ENCODE measurements at places on chromosomes 7 and 10.

DNA sequence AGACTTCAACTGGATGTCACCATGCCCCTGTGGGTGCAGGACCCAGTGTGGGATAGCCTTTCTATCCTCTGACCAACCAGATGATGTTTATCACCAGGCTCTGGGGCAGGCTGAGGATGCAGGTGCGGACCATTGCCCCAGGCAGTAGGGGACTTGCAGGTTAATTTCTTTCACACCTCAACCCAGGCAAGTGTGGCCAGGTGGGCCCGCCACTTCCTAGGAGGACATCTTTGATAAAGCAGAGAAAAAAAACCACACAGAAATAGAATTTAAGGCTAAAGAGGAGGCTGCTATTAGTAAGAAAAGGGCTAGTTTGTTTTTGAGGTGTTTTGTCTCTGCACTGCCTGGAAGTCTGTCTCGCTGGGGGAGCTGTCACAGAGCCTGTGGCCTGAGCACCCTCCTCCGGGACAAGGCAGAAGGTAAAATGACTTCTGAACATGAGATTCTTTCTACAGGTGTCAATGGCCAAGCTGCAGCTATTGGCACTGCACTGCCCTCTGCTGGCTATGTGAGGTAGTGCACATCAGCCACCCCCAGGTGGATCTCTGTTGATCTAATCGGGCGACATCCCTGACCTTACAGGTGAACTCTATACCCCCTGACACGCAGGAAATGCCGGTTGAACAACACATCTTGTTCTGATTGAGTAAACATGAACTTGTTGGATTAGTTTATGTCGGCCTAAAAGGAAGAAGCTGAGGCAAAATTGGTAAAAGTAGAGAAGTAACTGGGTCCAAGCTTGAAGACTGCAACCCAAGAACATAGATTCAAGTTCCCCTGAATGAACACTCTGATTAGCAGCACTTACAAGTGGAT, 21.0 kb downstream of the UPP1 start:
- peak; percentile 33 for DNase-seq

DNA sequence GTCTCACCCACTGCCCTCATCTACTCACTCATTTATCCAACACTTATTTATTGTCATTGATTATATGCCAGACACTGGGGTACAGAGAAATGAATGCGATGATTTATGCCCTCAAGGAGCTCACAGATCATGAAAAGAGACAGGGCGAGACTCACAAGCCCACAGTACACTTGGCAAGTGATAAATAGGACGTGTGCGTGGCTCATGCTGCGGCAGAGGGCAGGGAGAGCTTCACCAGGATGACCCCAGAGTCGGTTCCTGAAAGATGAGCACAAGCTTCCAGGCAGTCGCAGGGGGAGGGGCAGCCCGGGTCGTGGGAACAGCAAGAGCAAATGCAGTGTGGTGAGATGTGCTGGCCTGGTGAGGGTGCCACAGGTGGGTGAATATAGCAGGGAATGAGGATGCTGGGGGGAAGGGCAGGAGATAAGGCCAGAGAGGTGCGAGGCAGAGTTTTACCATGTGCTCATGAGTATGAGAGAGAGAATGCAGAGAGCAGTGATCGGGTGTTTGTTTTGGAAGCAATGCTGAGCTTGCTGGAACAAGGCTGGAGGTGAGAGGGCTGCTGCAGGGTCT, 70.9 kb downstream of the ATXN7L1 start:
- no peak for DNase-seq

- peak; percentile 25 for DNase-seq
Observed at GRCh38 chr10:110802551-110803238, 69.0 kb upstream of the PDCD4 start.

DNA sequence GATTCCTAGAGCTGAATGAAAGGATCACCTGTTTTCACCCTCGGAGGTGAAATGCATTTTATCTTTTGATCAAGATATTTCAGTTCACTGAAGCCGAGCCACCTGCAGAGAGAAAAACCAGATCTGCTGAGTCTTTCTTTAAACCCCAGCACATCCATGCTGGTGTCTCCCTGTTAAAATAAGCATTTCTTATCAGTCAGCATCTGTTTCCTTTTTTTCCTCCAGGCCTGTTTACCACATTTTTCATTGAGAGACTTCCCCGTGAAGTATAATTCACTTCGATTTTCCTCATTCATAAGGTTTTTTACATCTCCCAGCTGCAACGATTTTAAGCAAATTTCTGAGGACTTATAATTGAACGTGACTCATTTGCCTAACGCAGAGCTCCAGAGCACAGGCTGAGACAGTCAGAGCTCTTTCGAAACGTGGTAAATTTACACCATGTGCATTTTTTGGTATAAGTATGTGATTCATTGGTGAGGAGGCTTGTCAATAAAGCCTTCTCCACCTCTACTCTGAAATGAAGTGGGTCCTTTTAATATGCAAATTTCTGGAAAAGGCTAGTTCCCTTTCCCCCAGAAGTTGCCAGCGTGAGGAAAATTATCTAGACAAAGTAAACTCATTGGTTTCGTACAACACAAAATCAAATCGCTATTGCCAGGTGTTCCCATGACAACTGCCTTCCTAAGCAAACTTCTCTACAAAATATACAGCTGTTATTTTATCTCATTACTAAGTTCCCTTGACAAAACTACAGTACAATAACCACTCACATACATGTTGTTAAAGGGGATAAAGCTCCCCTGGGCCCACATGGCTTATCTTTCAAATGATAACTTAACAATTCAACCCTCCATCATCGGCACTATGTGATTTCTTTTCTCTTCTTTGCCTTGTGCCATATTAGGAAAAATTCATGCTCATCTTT, 374.8 kb upstream of the AKR1E2 start:
- DNase-seq, result peak; percentile 38

- no peak for DNase-seq
Observed at GRCh38 chr7:46589286-46589685, 668.2 kb upstream of the IGFBP3 start.

GRCh38 chr10:111475720-111476119, 398.9 kb downstream of the ADRA2A start:
- DNase-seq, result no peak

DNA sequence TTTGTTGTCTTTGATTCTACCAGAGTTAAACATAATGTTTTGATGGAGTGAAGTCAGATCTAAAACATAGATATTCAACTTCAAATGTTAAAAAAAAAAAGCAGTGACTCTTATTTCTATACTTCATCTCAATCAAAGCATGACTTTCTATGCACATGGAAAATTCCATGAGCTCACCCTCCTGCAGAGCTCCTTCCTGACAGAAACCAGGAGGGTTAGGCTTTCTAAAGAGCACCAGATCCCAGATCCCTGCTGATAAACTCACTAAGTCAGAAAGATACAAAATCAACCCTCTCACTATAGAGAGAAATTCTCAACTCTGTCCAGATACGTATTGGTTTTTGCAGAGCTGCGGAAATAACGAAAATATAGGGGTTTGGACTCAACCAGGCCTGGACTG, 122.6 kb downstream of the FAM107B start:
- DNase-seq, result no peak

DNA sequence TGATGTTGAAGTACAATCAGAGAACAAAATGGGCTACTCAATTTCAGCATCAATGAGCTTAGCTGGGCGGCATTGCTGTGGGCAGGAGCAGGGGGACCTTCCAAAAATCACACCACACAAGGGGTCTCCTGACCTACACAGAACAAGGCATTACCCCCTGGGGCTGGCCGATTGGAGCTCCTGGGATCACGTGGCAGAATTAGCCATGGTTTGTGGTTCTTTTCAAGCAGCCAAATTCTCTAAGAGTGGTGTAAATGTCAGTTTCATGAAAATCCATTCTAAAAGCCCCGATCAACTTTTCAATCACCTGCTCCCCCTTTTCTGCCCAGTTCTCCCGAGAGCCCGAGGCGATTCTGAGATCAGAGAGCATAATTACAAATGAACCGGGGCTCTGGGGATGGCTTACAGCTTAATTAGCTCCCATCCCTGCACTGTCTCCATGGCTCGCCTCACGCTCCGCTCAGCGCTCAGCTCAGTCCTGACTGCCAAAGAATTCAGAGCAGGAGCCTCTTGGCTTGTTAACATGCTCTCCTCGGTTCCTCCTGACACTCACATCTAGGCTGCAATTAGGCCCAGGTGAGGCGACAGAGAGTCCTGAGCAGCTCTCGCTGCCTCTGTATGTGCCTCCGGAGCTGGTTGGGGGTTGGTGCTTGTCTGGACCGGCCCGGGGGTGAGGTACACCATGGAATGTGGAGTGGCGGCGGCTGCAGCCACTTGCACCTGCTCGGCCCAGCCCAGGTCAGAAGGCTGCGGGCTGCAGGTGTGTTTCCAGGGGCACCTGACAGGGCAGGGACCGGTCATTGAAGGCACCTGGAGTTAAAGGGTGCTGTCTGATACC, 111.8 kb downstream of the WDR11 start:
- DNase-seq, result no peak

DNA sequence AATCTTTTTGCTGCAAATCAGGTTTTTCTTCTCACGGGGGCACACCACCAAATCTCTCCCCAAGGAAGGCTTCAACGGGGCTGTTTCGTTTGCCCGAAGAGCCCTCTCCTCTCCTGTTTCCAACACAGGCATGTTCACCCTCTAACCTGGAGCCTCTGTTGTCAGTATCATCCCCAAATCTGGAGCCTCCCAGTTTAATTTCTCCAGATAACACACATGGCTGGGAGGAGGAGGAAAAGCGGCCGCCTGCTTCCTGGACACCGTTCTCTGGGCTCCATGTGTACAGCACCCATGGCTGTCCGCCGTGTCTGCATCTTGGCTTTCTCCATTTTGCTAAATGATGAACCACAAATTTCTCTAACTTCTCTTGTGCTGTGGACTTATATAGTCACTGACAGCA, 214.5 kb downstream of the DIP2C start:
- no peak for DNase-seq

- DNase-seq, result no peak
Observed at GRCh38 chr7:146728141-146728540, 611.5 kb downstream of the CNTNAP2 start.

- DNase-seq, result no peak
Observed at GRCh38 chr7:134875867-134876266, 96.4 kb downstream of the CALD1 start.

DNA sequence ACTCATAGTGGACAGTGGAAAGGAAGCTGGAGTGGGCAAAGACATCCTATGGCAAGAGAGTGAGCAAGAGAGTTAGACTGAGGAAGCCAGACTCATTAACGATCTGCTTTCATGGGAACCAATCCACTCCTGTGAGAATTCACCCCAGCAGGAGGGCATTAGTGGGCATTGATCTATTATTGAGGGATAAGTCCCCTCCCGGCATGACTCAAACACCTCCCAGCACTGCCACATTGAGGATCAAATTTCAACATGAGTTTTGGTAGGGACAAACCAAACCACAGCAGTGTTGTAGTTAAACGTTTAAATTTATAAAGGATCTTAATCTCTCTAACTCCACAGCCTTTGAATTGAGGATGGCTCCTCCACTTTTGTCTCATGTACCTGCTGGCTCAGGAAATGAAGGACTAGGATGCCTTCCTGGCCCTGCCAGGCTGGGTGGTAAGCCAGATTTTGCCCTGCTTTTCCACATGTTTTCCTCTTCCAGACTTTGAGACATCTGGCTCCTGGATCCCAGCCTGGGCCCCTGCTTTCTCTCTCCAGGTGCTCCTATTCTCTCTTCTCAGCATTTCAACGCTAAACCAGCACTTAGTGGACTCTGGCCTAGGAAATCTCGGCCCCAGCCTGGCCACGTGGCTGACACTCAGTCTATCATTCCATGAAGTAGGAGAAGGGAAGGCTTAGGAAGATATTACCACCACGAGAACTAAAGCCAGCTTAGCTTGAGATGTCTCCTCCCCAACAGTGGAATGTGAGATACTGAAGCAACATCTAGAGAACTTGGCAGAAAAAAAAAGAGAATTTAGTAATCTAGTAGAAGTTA, 96.5 kb upstream of the PIP4K2A start:
- DNase-seq, result no peak

GRCh38 chr10:126243971-126244370, 144.3 kb downstream of the ADAM12 start:
- DNase-seq, result no peak

- DNase-seq, result no peak
Observed at GRCh38 chr10:132746801-132747625, 38.9 kb downstream of the NKX6-2 start.

- DNase-seq, result no peak
Observed at GRCh38 chr7:73521636-73522104, 423 bp downstream of the BAZ1B start.

DNA sequence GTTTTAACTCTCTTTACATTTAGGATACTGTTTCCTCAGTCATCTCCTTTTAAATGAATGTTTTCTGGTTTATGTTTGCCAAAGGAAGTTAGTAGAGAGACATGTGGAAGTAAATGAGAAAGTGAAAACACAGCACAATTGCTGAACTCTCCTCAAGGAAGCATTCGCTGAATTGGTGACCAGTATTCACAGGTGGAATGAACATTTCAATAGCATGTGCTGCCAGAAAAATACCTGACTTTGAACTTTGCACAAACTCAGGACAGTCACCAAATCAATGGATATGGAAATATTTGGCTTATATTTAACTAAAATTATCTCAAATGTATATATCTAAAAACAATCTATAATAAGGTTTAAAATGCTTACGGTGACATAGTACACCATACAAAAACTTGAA, 28.5 kb downstream of the TSPAN12 start:
- no peak for DNase-seq

DNA sequence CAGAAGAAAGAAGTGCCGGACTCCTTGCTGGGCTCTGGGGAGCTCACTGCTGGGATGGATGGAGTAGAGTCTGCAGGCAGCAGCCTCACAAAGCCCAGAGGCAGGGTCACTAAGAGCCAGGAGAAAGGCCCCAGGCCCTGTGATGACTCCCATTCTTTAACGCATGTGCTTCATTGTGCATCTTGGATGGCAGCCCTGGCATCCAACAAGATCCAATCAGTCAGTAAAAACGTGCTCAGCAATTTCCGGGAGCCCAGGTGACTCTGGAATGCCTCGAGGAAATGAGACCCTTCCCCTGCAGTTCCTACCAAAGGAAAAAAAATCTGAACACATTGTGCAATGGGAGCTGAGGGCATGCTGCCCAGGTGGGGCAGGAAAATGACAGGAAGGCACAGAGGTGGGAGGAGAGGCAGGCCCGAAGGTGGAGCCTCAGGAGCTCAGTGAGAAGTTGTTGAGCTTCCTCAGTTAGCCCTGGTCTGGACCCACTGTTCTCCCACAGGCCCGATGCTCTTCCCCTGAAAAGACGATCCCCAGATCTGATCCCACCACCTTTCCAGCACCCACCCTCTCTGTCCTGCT, 60.7 kb upstream of the TMEM72 start:
- no peak for DNase-seq

- no peak for DNase-seq
Observed at GRCh38 chr10:37752334-37752875, 105.0 kb downstream of the ZNF248 start.
